ENCODE measurements at places on chromosomes 1 and 21. TPM values are rescaled to one million over a fixed set of nuclear protein-coding genes. Genes with fewer than 3 reads are reported as not detected.

LRRN2 gene
- polyA plus RNA-seq, result 3.3 TPM

RGS16 gene
- polyA plus RNA-seq, result 1.1 TPM

FLG gene
- polyA plus RNA-seq, result not detected

BARHL2 gene
- not detected for polyA plus RNA-seq

S100A12 gene
- polyA plus RNA-seq, result not detected

CLCNKA gene
- not detected for polyA plus RNA-seq

TNFAIP8L2 gene
- polyA plus RNA-seq, result not detected

CD84 gene
- polyA plus RNA-seq, result not detected
